NCI-H1092 (cell line): ENCODE measurements at places on chromosomes 1 and 21.

GRCh38 chr1:150621497-150622302, 7.7 kb downstream of the ENSA start:
- DNase-seq = no peak

DNA sequence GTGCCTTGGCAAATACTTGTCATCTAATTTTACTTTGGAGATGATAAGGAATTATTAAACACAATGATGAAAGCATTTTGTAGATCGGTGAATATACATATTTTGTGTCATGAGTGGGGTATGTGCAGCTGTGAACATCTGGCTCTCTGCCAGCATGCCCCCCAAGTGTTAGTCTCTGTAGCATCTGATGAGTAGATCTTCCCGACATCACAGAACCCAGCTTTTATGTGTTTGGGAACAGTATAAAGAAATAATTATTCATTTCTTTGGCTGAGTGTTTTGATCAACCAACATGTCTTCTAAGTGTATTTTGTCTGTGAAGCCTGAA, 4.5 kb upstream of the CTNNBIP1 start:
- DNase-seq = no peak

- DNase-seq = no peak
These were observed 432.6 kb downstream of the AMY1C start for GRCh38 chr1:104182251-104182650.

GRCh38 chr1:36397083-36397377, 678 bp downstream of the LSM10 start:
- DNase-seq = no peak

- no peak for DNase-seq
These were observed 25.6 kb downstream of the HHIPL2 start for GRCh38 chr1:222522105-222522915.

DNA sequence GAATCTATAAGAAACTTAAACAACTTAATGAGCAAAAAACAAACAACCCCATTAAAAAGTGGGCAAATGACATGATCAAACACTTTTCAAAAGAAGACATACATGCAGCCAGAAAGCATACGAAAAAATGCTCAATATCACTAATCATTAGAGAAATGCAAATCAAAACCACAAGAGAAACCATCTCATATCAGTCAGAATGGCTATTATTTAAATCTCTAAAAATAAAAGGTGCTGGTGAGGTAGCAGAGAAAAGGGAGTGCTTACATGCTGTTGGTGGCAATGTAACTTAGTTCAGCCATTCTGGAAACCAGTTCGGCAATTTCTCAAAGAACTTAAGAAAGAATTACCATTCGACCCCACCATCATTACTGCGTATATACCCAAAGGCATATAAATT, 147.7 kb downstream of the FAF1 start:
- DNase-seq = no peak

- no peak for DNase-seq
These were observed 10.7 kb downstream of the ADAMTS5 start for GRCh38 chr21:26956216-26956615.

DNA sequence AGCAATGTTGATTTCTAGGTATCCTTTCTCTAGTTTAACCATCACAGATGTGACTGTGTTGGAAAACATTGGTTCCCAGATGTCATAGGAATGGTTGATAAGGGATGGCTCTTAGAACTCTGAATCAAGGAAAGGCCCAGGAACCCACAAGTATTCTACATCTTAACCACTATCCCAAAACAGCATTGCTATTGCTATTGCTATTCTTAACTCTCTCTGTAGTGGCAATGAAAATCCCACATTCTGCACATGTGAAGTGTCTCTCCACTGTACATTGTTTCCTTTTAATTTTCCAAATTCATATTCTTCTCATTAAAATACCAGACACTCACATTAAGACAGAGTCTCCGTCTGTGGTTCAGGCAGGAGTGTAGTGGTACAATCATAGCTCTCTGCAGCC, 420.4 kb upstream of the RUNX1 start:
- DNase-seq = no peak

GRCh38 chr1:13478692-13479091, 35.1 kb downstream of the LRRC38 start:
- no peak for DNase-seq
